ENCODE measurements at places on chromosomes 4 and X. TPM values are rescaled to one million over a fixed set of nuclear protein-coding genes. Genes with fewer than 3 reads are reported as not detected.

DNA sequence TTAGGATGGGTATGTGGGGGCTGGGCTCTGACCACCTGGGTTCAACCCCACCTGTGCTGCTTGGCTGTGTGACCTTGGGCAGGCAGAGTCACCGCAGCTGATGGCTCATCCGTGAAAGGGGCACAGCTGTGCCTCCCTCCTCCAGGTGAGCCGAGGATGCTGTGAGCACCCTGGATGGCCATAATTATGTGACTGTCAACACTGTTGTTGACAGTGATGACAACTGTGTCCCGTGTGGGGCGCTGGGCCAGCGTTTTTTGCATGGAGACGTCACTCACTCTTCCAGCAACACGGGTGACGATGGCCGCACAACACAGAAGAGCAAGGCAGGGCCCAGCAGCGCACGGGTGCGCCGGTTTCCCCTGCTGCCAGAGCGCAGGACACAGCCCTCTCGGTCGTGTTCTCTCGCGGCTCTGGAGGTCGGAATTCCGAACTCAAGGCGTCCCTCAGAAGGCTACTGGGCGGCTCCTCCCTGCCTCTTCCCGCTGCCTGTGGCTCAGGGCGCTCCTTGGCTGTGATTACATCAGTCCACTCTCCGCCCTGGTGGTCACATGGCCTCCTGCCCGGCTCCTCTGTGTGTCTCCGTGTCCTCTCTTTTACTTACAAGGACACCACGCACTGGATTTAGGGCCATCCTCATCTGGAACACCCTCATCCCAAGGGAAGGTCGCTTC is 1.3 kb downstream of the SH3TC1 start:
- DNase-seq: no peak

DNA sequence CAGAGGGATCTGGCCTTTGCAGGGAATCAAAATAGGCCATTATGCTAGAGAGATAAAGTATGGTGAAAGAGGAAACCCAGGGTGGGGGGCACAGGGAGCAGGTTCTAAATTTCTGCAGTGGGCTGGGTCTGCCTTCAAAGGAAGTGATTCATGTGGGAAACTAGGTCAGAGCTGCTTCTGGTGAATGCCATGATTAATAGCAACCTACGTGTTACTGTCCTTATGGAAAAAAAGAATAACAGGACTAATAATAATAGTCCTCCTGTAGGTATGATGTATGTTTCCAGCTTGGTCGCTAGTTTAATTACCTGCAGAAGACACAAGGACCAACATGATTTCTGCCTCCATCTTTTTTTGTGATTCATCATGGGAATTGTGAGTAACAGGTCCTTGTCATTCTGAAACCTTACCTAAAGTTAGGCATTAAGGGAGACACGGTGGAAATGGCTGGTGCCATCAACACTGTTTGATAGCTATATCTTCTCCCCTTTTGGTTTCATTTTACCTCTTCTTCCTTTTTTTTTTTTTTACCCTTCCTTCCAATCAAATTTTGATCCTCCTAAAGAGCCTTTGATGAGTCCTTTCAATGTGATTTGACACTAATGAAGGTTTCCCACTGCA is 180.4 kb downstream of the CPEB2 start:
- no peak for DNase-seq

The APLN gene
- 2.4 TPM for total RNA-seq

DNA sequence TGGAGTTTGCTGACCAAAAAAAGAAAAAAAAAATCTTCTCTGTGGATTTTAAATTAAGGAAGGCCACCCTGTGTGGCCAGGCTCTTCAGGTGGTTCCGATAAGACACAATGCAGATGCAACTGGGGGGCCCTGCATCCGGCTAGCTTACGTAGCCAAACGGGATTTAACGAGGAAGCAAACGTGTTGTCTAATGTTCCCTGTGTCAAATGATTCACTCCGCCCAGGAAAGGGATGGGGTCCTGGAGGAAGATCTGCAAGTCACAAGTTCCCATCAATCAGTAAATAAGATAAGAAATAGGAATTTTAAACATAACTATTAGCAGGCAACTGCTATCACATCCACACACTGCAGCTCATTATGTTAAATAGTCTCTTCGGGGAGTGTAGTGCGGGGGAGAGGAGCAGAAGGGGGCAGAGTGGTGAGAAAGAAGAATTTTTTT is 216.4 kb upstream of the GYPA start:
- no peak for DNase-seq

The CSAG2 gene
- total RNA-seq: 0.61 TPM

DNA sequence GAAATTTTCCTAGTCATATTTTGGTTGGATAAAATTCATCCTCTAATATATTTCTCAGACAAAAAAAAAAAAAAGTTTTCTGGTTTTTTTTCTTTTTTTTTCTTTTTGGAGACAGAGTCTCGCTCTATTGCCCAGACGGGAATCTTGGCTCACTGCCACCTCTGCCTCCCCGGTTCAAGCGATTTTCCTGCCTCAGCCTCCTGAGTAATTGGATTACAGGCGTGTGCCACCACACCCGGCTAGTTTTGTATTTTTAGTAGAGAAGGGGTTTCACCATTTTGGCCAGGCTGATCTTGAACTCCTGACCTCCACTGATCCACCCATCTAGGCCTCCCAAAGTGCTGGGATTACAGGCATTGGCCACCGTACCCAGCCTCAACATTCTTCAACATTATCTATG is 432.7 kb upstream of the PABPC4L start:
- DNase-seq: no peak

The DGAT2L6 gene
- not detected for total RNA-seq

The GABRB1 gene
- total RNA-seq: not detected

- DNase-seq: no peak
Observed at GRCh38 chrX:101393530-101394305, 2.9 kb downstream of the RPL36A start.

GRCh38 chr4:2247128-2248043 is 5.5 kb upstream of the HAUS3 start:
- no peak for DNase-seq

The FOXO4 gene
- total RNA-seq: 24.9 TPM

The LSM6 gene
- total RNA-seq: 54.7 TPM

- no peak for DNase-seq
Observed at GRCh38 chr4:104524591-104524990, 29.9 kb upstream of the CXXC4 start.

- DNase-seq: peak; percentile 70
Observed at GRCh38 chr4:6362896-6363295, 93.2 kb downstream of the WFS1 start.

- DNase-seq: no peak
Observed at GRCh38 chr4:82919386-82919785, 18.9 kb downstream of the THAP9 start.

The PAGE4 gene
- total RNA-seq: not detected

- DNase-seq: no peak
Observed at GRCh38 chr4:67550857-67551256, 5.6 kb upstream of the CENPC start.

All from activated naive CD8-positive, alpha-beta T cell treated with anti-CD3 and anti-CD28 coated beads, Interleukin-2, amount 10 ng/mL, durations not matched to agents 7 days and 5 days (primary cell).